WTC11 (cell line): ENCODE measurements at places on chromosomes 2 and 18.

- DNase-seq, result no peak
Observed at GRCh38 chr2:133380991-133381390, 187.3 kb downstream of the NCKAP5 start.

DNA sequence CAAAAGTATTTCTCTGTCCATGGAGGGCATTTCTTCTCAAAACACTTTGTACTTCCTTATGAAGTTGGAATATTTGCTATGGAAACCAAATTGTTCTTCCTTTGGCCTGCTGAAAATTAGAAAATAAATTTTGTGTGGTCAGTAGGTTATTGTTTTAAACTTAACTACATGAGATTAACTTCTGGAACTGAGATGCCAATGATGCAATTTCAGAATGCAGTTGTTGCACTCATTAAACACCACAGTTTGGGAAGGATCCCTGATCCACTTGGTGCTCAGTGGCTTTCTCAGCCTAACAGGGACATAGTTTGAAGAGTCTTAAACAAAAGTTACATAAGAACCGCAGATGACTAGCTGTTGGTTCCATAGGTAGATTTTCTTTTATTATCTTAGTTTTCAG, 23.3 kb upstream of the IL1R1 start:
- DNase-seq, result no peak

GRCh38 chr2:60796573-60797509, 40.8 kb downstream of the PAPOLG start:
- DNase-seq, result no peak

- DNase-seq, result no peak
Observed at GRCh38 chr18:13151656-13152055, 66.9 kb upstream of the LDLRAD4 start.

DNA sequence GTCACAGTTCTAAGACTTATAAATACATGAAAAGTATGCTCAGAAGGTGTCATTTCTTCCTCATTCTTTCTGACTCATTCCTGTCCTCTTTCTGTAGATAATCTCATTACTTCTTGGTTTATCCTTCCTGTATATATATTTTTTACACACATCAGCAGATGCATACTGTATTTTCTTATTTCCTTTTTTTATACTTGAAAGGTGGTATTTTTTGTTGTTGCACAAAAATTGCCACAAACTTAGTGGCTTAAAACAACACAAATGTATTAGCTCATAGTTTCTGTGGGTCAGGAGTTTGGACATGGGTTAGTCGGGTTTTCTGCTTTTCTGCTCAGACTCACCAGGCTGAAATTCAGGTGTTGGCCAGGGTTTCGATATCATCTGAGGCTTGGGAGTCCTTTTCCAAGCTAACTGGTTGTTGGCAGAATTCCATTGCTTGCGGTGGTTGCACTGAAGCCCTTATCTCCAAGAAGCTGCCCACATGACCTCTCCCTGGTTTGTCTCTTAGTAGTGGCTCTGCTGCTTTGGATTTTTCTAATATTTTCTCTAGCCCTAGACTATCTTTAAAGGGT, 162.6 kb downstream of the FMNL2 start:
- DNase-seq, result no peak

DNA sequence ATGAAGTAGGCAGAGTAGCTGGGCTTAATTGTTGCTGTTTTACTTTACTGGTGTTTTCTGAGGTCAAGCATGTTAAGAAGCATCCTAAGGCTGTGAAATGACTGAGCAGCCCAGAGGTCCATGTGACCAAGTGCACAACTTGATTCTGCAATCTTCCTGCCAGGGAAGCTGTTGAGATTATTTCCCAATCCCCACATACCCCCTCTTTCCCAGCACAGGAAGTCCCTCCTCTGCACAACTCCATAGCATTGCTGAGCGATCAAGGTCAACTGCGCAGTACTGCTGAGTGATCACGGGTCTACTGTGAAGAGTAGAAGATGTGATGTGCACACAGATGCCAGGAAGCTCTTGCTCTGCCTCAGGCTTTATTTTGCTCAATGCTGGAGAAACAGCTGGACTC, 105.8 kb downstream of the GALNT14 start:
- DNase-seq, result no peak

GRCh38 chr2:38097988-38098385, 22.0 kb upstream of the CYP1B1 start:
- no peak for DNase-seq
